ENCODE measurements at places on chromosomes 11 and 22.
A peak's percentile ranks its signal among the peaks of the same experiment; 100 is the strongest.

DNA sequence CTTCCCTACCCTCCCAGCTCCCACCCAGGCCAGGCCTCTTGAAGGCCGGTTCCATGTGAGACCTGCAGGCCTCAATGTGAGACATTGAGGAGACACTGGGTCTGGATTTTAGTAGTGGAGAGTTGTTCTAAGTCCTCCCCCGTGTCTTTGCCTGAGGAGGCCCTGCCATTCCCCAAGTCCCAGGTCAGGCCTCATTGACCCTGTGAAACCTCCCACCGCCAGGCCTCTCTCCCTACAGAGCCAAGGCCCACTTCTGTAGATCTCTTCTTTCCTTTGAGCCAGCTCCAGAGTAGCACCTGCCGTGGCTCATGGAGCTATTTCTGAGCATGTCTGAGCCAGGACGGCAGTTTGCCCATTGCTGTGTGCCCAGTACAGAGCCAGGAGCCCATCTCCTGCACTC is 1419.6 kb downstream of the TBC1D22A start:
- DNase-seq = no peak

DNA sequence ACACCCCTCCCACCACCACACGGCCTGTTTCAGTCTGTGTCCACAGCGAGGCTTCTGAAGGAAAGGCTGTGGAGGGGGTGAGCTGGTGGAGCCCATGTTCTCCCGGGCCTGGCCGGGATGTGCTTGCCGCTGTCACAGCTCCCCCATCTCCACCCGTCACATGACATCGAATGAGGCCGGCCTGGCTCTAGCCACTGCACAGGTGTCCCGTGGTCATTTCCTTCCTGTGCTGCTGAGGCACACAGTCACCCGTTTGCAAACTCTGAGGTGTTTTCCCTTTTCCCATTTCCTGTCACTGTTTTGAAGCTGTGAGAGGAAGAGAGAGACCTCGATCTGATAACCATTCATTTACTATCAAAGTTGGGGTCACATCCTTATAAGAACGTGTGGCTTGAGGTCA is 55.7 kb upstream of the CLDN5 start:
- DNase-seq = peak; percentile 3

DNA sequence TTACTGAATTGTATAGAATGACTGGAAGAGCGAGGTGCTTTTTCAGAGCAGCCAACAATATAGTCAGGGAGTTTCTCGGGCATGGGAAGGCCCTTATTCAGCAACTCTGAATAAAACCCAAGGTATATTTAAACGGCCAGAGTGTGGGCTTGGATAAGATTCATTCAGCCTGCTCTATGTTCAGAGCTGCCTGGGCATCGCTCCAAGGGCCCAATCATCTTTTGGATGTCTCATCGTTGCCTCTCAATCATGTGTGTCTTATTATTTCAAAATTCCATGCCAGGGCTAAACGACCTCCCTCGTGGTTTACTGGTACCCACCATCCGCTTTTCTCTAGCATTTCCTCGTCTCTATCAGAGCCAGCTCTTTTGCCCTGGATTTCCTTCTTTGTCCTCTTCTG is 19.5 kb upstream of the NTM start:
- DNase-seq = no peak

DNA sequence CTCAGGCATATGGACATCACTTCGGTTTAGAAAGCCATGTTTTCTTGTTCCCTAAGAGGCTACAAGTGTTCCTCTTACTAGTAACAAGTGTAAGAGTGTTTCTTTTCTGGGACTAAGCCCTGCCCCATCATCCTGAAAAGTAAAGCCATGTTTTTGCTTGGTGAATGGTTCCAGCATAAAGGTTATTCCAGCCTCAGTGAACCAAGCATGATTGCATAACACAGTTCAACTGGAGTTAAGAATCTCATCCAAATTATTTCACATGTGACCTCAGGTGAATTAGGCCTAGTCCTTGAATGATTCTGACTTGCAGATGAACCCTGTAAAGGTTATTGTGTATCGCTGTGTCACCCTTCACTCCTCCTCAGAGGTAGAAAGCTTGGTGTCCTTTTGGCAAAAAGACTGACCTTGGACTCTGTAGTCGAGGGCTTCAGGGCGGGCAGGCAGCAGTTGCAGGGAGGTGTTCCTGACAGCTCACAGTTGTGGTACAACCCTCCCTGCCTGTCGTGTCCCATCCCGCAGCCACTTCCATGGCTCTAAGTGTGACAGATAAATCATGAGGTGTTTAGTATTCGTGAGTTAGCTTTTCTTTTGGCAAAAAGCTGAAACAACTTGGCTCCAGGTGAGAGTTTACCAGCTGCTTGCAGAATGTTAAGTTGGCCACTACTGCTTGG is 321.8 kb downstream of the CADM1 start:
- no peak for DNase-seq

DNA sequence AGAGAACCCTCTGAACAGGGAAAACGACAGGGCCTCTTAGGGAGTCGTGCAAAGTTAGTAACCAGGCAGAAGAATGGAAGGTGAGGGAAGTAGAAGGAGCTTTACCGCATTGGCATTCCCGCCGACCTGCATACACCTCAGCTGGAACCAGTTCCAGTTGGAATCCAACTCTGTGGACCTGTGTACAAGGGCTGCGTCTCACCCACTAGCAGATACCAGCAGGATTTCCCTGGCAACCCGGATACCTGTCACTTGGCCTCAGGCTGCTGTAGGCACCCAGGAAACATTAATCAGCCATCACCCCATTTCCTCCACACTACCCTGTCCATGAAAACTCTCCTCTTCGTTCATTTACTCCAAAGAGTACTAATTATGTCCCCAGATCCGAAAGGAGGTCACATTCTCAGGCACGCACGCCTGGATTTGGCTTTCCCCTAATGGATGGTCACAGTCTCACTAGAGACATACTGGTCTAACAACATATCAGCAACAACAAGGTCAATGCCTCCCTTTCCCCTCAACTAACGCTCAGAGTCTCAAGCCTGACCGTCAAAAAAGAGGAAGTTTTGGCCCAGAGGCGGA is 842 bp downstream of the ARFGAP2 start:
- DNase-seq = no peak

DNA sequence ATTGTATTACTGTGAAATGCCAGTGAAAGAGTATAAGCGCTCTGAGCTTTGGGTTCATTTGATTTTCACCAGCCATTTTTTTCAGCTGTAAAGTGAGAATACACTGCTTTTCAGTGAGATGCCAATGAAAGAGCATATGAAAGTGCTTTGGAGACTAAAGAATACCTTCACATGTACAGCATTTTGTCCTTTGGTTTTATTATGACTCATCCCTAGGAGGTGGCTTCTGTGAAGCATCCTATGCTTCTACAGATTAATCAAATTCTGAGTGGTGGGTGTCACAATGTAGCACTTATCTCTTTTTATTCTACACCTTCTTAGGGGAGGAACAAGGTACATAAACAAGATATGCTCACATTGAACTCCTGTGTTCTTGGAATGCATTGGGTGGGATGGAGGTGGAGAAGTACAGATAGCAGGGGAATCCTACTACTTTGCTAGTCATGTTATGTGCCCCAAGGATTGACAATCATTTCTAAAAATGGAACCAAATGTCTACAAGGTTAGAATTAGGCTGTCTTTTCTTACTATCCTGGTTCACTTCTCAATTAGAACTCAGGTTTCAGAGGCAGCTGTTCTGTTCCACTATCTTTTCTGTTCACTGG is 18.7 kb downstream of the TRIM44 start:
- no peak for DNase-seq

DNA sequence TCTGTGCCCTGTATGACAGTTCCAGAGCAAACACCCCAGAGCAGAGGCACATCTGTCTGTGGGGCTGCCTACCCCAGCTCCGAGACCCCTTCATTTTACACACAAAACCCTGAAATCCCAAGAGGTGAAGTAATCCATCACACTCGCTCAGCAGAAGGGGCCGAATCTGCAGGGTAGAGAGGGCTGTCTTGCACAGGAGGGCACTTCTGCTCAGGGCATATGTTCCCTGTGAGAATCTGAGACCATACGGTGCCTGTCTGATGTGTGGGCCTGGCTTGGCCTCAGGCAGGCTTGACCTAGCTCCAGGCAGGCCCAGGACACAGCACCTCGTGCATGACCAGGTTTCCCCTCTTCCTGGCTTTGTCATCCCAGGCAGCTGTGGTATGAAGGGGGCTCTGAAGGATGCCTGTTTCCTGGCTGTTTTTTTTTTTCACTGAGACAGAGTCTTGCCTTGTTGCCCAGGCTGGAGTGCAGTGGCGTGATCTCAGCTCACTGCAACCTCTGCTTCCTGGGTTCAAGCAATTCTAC is 37.2 kb downstream of the GRIK4 start:
- DNase-seq = no peak

- DNase-seq = peak; percentile 76
These were observed 92.7 kb downstream of the RRM1 start for GRCh38 chr11:4187055-4187988.

GRCh38 chr11:106988151-106989077 is 29.9 kb downstream of the GUCY1A2 start:
- no peak for DNase-seq

DNA sequence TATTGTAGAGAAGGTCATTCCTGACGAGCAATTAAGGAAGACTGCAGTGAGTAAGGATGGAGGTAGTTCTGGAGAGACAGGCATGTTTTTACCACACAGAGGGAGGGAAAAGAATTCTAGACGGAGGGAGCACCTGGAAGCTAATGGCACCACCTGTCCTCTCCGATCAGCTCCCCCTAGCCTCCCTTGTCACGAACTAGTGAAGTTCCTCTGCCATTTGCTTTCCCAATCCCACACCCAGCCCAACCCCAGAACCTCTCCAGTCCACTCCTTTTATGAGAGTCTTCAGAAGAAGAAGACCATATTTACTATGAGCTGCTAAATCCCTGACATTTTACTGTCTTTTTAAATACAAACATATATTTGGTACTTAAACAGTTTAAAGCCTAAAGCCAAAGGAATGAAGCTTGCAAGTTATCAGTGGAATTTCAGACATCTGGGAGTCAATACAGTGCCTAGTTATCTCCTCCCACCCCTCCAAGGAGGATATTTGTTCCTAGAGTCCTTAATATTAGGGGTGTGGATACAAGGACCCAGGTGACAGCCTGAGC is 46.1 kb upstream of the HSPA8 start:
- no peak for DNase-seq

DNA sequence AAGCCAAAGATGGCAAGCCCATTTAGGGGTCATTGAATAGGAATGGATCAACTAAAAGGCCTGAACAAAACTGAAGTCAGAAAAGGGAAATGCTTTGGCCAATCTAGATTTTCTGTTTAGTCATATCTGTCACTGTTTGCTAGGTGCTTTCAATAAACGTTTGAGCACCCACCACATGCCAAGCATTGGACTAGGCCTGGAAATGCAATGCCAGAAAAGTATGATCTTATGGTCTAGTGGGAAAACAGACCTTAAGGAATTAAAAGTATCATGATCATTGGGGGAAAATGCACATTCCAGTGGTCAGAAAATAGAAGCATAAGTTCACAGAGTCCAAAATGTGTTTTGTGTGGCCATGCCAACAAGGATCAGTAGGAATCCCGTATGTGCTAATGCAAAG is 76.8 kb upstream of the BIRC3 start:
- no peak for DNase-seq

DNA sequence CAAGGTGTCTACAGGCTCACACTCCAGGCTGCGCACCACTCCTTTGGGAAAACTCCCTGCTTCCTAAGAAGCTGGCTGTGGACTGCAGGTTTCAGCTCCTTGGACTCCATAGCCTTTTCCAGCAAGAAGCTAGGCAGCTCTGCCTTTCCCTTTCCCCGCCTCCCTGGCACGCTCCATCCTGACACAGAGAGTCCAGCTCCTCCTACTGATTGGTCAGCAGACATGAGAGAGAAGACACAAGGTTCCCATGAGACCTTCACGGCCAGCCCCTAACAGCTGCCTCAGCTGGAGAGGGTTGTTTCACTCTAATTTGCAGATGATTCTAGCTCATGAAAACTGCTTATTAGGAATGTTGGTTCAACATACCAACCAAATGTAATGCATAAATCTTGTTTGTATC is 27.6 kb downstream of the TENM4 start:
- peak; percentile 67 for DNase-seq

DNA sequence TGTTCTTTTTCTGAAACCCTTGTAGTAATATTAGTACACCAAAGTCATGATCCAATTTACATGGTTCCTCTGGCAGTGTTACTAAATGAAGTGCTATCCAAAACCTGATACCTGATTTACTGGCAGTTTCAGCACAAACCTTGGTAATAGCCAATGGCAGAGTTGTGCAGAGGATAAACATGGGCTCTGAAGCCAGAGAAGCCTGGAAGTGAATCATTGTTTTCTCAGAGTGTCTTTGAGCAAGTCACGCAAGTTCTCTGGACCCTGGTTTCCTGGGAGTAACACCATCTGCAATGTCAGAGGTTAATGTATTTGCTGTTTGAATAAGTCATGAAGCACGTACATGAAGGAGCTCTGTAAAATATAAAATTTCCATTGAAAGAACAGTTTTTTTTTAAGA is 222.3 kb upstream of the NARS2 start:
- DNase-seq = no peak

DNA sequence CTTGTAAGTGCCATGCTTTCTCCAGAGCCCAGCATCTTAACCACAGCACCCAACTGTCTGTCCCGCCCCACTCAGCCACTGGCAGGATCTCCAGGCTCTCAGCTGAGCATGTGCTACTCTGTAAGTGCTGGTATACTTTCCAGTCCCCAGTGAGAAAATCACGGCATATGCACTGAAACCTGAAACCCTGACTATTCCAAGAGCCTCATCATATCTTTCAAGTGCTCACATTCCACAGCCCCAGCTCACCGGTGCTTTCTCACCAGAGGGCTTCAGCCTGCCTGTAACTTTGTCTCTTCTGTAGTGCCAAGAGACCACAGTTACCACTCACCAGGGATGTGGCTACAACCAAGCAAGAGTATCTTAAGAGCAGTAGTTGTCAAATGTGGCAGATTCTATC is 24.4 kb upstream of the PAMR1 start:
- DNase-seq = no peak

- DNase-seq = peak; percentile 81
These were observed at the start of gene SSRP1 for GRCh38 chr11:57335343-57336110. Gene SSRP1 (minus strand): TSS chr11:57335892. CDS start chr11:57335121, 771 bp downstream.

GRCh38 chr11:2399488-2400068 is 972 bp upstream of the TSSC4 start:
- DNase-seq = no peak

- DNase-seq = no peak
These were observed 32.9 kb downstream of the ZC3H7B start for GRCh38 chr22:41334215-41334614.

- DNase-seq = no peak
These were observed 20.3 kb upstream of the CEP126 start for GRCh38 chr11:101894505-101894904.

- no peak for DNase-seq
These were observed 1.6 kb downstream of the ARAP1 start for GRCh38 chr11:72750556-72751115.

Data from pons (tissue), 1 donor.